ENCODE measurements at places on chromosomes 7 and 10.

- no peak for DNase-seq
These were observed 249.9 kb upstream of the C7orf33 start for GRCh38 chr7:148340438-148341280.

GRCh38 chr7:155167706-155168365, 97.7 kb downstream of the HTR5A start:
- DNase-seq = peak; percentile 5

- no peak for DNase-seq
These were observed 51.6 kb upstream of the CCDC6 start for GRCh38 chr10:59957975-59958374.

DNA sequence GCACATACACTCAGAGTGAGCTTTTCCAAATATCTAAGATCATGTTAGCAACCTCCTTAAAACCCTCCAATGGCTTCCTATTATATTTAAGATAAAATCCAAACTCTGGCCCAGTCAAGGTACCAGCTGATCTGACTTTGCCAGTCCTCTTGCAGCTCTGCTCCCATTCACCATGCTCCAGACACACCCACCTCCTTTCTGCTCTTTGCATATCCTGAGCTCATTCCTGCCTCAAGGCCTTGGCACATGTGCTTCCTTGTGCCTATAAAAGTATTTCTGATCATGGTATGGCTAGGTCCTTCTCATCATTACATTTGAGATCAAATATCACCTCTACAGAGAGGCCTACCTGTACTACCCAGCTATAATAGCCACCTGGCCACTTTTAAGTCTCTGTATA, 27.5 kb downstream of the XPNPEP1 start:
- no peak for DNase-seq

DNA sequence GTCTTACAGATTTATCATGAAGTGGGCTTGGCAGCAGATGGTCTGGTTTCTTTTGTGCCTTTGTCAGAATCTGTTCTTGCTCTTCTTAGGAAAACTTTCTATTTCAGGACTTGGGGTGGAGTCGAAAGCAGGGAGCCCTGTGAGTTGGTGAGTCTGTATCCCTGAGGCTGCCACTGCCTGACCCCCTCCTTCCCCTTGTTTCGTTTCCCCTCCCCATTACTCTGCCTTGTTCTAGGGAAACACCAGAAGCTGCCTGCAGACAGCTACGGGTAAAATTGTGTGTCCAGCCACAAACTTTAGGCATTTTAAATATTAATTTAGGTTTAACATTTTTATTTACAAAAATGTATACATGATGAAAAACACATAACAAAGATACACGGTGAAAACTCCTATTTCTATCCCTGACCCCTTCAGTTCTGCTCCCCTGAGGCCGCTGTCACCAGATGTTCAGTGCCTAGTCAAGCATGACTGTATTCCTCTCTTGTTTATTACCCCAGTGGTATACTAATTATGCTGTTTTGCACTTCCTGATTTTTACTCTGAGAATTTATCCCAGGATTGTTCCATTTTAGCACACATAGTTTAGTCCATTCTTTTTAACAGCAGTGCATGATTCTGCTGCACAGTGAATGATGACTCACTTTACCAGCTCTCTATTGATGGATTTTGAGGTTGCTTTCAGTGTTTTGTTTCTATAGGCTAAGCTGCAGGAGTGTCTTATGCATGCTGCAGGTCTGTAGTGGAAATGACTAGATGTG, 9.1 kb downstream of the TSPAN14 start:
- DNase-seq = peak; percentile 88

DNA sequence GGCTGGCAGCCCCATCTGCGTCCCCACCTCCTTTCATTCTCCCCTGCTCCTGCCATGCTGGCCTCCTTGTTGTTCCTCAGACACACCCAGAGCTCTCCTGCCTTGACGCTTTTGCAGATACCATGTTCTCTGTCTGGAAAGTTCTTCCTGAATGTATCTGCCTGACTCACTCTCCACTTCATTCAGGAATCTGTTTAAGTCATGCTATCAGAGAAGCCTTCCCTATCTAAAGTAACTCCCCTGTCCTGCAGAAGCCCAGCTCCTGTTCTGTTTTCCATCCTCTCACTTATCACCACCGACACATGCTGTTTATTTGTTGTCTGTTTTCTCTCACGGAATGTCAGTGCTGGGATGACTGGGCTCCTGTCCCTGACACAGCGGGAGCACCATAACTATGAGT, 82.0 kb downstream of the AFAP1L2 start:
- no peak for DNase-seq

GRCh38 chr10:35452847-35453246, 116.5 kb downstream of the CCNY start:
- DNase-seq = no peak

DNA sequence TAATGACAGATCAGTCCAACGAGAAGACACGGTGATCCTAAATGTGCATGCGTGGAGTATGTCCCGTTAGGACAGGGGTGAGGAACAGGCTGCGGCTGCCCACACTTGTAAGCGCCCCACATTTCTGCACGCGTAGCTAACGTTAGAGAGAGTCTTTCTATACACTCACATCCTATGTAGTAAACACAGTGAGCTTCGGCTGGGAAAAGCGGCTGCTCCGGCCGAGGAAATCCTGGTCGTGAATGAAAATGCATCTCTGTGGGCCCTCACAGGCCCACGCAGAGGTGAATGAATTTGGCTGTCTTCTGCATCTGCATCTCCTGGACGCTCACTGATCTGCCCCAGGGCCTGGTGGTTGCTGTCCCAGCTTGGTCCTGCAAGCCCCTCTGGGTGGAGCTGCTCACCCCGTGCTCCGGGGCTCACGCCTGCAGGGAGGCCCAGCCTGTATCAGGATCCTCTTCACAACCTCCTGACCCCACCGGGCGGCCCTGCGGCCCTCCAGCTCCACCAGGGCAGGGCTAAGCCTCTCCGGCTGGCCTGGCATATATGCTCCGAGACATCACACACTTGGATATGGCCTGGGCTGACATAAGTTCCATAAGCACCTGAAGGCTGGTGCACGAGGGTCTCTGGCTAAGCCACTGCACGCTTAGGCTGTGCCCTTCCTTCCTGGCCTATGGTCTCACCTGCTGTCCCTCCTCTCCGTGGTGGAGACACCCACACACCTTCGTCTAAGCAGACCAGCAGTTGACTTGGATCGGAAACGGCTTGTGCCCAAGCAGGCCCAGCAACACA, 117.9 kb upstream of the DIP2C start:
- DNase-seq = no peak

DNA sequence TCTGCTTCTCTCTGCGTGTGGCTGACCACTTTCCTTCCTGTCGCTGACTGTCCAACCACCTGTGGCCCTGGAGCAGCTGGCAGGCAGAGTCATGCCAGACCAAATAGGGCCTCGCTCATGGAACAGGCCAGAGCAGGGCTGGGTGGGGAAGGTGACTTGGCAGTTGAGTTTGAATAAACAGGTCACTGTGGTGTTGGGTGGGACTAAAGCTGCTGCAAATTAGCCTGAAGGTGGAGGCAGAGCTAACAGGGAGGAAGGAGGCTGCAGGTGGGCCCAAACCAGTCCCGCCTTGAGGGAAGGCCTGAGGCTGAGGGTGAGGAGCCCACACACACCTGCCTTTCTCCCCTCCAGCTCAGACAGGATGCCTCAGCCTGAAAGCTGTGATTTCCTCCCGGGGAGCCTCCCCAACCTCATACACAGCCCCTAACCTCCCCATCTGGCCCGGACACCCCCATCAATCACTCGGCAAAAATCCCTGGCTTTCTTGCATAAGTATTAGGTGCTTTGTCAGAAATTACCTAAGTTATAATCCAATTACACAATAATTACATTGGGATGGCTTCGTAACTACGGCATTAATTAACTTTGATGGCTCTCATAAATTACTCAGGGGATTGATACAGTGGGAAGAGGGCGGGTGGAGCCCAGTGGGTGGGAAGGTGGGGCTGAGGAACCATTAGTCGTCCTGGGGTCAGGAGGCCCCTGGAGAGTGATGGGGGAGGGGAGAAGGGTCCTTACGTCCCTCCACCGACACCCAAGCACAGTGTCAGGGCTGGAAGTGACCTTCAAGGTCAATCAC, 97.7 kb upstream of the PCBD1 start:
- DNase-seq = no peak

DNA sequence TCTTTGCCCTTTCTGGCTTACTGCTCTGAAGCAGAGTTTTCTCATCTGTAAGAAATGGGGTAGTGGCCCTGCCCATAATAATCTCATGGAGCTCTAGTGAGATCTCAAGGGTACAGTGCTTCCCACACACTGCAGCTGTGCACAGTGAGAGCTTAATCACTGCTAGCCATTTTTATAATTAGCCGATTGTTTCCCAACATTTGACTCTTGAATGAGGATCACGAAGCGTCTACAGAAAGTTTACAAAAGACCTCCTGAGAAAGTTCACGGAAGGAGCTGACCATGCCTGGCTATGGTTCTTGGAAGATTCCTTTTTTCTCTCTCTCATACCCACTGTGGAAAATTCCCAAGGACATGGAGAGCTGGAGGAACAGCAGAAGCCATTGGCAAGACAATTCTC, 70.4 kb downstream of the FAM171A1 start:
- DNase-seq = no peak

DNA sequence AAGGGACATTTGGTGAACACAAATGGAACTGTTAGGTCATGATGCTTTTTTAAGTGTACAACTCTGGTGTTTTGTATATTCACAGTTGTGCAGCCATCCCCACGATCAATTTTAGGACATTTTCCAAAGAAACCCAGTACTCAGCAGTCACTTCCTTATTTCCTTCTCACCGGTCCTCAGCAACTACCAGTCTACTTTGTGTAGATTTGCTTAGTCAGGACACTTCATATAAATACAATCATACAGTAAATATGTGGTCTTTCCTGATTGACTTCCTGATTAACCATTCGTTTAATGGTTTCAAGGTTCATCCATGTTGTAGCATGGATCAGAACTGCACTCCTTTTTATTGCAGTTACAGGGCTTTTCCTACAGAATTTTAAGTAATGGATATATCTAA, 14.4 kb downstream of the SGPL1 start:
- DNase-seq = peak; percentile 63

DNA sequence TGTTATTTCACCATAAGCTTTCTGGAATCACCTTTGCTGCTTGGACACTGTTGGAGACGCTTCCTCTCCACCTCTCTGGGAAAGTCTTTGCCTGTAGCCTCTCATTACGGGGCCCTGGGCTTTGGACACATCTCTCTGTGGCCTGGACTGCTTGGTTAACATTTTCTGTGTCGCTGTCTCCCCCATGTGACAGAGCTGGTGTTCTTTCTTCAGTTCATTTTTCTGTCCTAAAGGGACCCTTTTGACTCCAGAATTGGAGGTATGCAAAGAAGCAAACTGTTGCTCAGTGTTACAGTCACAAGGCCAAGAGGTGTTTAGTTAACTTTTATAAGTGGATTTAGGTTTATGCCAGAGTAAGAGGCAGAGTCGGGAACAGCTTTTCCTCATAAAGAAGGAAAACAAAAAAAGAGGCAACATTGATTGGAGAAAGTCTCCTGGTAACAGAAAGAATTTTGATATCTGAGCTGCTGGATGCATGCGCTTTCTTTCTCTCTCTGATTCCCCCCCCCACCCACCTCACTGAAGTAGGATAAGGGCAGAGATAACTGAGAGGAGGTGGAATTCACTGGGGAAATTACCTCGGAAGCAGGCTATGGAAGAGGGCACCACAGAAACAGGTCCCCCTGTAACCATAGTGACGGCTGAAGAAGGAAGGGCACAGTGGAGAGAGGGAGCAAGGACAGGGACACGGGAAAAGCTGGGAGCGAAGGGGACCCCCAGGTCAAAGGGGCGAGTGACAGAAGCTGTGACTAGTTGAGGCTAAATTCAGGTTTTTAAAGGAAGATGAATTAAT, 57.8 kb downstream of the LGI1 start:
- peak; percentile 46 for DNase-seq

DNA sequence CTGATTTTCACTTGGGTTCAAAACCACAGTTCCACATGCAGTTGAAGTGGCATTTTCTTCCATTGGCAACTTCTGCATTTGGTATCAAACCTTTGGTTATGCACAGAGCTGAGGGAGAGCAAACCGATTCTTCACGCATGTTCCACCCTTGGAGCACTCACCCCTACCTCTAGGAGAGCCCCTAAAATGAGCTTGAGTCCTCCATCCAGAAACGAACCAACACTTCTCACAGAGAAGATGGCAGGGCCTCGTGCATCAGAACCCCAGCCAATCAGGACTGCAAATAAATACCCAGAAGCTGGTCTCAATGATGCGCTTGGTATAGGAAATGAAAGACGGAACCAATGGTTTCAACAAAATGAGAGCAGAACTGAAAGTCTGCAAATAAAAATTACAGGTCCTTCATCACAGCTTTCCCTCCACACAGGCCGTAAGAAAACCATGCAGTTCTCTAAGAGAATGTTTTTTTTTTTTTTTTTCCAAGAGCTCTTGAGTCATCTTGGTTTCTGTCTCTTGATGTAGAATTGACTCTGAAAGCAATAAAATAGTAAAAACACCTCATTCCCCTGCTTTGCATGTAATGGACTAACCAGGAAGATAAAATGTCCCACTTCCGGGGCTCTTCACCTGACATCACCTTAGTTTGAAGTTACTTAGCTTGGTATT, 23.9 kb downstream of the KLF6 start:
- peak; percentile 70 for DNase-seq

GRCh38 chr10:132654121-132654571, 116.6 kb downstream of the INPP5A start:
- DNase-seq = no peak

- peak; percentile 42 for DNase-seq
These were observed 65.3 kb downstream of the LMBR1 start for GRCh38 chr7:156827587-156828203.

- no peak for DNase-seq
These were observed 118.0 kb downstream of the PPP1R3A start for GRCh38 chr7:113800826-113801225.

DNA sequence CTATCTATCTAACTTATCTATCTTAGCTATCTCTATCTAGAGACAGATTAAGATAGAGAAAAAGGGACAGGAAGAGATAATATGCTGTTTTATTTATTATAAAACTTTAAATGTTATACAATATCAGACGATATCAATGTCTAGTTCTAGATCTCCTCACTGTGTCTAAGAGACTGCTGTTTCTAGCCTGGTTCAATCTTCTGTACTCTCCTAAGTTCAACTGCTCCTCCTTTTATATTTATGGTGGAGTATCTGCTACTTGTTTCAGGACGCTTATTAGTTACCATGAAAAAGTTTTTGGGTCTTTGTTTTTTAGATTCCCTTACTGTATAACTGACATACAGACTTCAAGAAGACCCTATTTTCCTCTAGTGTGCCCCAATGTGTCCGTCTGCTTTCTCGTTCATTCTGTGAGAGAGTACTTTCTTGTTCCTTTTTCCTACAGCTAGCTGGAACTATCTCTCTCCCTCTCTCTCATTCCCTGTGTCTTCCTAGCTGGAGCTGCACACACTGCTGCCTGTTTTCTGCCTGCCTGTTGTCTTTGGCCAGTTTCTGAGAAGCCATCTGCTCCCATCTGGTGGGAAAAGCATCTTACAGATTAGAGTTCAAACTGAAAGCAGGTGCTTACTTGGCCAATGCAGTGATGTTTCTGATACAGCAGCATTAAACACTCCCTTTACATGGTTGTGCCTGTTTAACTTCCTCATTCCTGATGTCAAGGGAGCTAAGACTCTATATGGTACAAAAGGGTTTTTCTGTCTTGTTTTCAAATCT, 49.4 kb upstream of the ARL4A start:
- peak; percentile 49 for DNase-seq

- DNase-seq = no peak
These were observed 16.9 kb downstream of the ZNF713 start for GRCh38 chr7:55903985-55904759.

GRCh38 chr7:2063563-2064260, 169.0 kb downstream of the MAD1L1 start:
- DNase-seq = peak; percentile 9

GRCh38 chr7:30931161-30931928, 19.7 kb downstream of the AQP1 start:
- no peak for DNase-seq

- no peak for DNase-seq
These were observed 21.5 kb upstream of the TARP start for GRCh38 chr7:38294926-38295325.
